ENCODE measurements at places on chromosomes 11 and 22.

DNA sequence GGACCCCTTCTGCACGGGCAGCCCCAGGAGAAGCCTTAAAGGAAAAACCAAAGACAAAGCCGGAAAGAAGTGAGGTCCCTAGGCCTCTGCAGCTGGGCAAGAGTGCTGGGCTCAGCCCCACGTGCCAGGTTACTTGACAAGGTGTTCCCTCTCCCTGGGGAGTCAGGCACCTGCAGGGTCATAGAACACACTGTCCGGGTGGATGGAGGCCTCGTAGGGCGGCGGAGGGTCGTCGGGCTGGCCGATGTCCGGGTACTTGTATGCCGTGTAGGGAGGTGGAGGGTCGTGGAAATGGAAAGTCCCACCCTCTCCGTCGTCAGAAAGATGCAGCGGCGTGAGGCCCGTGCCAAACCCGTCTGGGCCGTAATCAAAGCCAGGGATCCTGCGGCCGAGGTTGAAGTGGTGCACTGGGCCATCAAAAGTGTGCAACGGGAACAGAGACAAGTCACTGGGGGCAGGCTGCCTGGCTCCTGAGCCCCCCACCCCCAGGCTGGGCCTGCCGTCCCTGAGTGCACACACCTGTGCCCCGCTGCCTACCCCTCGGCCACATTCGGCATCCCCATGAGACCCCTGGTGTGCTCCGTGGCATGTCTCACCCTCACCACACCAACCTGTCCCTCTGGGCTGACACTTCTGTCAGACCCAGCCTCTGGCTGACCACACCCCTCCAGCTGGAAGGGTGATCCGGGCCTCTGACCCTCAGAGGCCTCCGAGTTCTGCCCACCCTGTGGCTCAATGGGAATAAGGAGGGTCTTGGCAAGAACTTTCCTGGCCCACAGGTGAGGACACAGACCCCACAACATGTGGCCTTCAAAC is 81.1 kb downstream of the DGCR2 start:
- no peak for DNase-seq

- no peak for DNase-seq
Observed at GRCh38 chr22:43234264-43234988, 47.5 kb upstream of the TTLL12 start.

GRCh38 chr11:22742157-22742613 is 75.8 kb downstream of the GAS2 start:
- no peak for DNase-seq

DNA sequence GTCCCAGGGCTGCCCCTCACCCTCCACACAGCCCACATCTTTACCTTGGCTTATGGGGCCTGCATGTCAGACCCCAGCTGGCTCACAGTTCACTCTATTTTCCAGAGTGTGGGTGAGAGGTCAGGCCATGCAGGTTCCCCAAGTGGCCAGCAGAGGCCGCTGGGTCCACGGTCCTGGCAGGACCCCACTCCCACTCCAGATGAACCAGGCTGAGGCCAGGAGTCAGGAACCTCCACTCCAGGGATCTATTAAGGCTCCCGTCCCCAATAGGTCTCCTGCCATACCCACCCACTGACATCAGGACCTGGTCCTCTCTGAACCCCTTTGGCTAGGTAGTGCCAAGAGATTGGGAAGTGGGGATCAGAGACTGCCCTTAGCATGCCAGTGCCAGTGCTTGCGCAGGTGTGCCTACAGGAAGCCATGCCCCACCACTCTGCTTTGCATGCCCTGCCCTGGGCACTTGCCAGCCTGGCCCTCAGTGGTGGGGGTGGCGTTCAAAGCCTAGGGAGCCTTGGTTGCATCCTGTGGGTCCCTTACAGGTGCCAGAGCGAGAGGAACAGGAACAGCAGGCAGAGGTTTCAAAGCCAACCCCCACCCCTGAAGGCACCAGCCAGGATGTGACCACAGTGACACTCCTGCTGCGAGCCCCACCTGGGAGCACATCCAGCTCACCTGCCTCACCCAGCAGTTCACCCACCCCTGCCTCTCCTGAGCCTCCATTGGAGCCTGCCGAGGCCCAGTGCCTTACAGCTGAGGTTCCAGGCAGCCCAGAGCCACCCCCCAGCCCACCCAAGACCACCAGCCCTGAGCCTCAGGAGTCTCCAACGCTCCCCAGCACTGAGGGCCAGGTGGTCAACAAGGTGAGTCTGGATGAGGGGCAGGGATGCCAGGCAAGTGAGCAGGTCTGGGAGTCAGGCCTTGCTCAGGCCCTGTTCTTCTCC is 8.3 kb downstream of the SMTN start:
- no peak for DNase-seq

- DNase-seq: no peak
Observed at GRCh38 chr11:113528982-113529381, 53.8 kb upstream of the DRD2 start.

DNA sequence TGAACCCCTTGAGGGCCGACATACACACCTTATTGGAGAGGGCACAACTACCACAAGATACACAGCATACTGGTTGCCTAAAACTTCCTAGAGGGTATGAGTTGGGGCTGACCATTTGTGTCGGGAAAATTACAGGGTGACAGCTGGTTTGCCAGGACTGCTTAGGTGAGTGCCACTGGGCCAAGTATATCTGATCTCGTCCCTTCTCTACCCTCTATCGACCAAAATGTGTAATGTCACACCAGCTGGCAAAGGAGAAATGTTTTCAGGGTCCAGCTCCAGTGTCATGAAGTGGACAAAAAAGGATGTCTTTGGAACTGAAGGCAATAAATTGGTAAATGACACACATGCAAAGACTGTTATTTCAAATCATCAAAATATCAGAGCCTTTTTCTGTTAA is 126.1 kb downstream of the PGR start:
- no peak for DNase-seq

DNA sequence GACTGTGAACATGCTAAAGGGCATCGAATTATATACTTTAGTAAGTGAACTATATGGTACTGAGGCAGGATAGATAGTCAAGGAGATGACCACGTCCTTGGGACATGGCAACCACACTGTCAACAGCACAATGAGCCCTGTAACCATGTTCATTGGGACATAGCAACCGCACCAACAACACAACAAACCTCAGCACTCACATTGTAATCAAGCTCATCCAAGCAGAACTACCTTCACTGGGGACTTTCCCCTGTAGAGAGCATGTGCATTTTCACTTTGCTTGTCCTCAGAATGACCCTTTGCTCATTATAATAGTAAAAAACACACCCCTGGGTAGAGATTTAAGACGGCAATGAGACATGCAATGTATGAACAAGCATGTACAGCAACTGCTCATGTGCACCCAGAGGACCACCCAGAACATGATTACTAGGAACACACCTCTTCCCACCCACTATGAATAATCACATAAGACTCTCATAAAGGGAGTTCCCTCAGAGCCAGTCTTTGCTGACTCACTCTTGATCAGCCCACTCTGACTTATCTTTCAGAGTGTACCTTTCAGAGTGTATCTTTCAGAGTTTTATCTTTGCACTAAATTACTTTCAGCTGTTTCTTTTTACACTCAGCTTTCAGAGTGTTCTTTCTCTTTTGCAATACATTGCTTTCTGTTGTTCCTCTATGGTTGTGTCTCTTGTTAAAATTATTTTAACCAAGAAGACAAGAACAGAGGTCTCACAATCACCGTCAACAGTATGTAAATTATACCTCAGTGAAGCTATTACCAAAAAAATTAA is 4.1 kb upstream of the PLAAT2 start:
- peak; percentile 24 for DNase-seq

GRCh38 chr22:24145446-24146193 is 35.7 kb upstream of the SUSD2 start:
- DNase-seq: no peak

DNA sequence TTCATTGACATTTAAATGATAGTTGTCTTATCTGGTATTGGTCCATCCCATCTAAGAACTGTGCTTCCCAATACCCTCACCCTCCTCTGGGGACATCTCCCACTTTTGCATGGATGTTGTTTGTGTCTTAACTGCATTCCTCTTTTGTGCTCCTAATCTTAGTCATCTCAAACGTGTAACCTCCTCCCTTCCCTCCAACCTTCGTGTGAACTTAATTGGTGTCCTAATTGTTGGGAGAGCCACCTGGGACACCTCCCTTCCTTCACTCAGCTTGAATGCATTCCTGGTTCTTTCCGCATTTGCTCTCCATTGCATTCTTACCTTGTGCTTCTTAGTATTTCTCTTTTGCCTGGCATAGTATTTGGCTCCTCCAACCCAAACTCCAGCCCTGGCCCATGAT is 9.8 kb upstream of the ELMOD1 start:
- DNase-seq: no peak

- DNase-seq: no peak
Observed at GRCh38 chr11:95792700-95793099, 2.4 kb downstream of the CEP57 start.

DNA sequence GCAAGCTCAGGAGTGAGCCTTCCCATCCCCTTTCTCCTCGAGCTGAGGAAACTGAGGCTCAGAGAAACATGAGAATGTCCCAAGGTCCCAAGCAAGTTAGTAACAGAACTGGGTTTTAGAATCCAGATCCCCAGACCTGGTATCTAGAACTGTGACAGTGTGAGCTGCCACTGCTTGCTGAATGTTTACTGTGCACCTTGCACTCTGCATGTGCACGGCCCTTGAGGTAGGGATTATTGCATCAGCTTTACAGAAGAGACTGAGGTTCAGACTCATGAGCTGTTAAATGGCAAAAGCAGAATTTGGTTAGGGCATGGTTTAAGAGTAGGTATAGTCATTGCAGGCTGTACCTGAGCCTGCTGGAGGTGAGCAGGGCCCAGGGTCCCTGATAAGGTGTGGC is 3.8 kb upstream of the MPPED1 start:
- DNase-seq: no peak

GRCh38 chr22:44473580-44473979 is 24.5 kb downstream of the RTL6 start:
- DNase-seq: no peak

DNA sequence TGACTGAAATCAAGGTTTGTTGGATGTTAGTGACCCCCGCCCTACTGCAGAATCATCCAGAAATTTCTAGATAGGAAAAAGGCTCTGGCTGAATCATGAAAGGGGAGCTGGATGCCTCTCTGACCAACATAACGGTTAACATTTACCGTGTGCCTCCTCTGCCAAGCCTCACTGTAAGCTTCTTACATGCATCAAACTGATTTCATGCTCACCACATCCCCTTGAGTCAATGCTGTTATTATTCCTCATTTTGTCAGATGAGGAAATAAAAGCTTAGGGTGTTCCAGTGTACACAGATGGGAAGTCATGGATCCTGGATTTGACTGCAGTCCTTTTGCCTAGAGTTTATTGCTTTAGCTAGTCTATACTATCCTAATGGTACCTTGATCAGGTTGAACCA is 5.9 kb upstream of the HMOX1 start:
- DNase-seq: no peak

GRCh38 chr11:16997624-16998023 is 16.6 kb downstream of the PLEKHA7 start:
- no peak for DNase-seq

- no peak for DNase-seq
Observed at GRCh38 chr22:33573479-33573878, 346.8 kb downstream of the LARGE1 start.

DNA sequence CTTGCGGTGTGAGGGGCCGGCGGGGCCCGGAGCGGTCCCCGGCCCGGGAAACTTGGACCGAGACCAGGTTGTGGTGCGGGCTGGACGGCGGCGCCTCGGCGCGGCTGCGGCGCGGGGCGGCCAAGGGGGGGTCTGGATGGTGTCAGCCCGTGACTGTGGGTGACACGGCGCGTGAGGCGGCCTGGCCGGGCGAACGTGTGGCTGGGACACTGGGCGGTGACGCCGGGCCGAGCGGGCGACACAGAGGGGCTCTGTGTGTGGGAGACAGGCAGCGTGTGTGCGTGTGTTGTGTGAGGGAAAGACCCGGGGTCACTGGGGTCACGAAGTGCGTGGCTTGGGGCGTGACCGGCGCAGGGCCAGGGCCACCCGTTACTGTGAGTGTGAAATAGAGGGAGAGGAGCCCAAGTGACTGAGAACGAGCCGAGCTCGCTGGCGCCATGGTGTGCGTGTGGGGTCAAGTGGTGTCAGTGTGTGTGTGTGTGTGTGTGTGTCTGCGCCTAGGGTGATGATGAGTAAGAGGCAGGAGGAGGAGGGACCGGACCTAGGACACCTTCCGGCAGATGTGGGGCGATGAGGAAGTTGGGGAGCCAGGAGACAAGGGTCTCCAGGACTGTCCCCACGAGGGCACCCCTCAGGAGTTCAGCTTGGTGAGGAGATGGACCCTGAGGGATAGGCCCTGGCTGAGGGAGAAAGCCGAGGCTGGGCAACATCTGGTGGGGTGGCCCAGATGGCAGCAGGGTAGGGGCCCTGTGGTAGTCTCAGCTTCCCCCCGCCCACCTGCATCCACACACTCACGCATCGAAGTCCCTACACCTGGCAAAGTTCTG is 817 bp downstream of the RELT start:
- no peak for DNase-seq

DNA sequence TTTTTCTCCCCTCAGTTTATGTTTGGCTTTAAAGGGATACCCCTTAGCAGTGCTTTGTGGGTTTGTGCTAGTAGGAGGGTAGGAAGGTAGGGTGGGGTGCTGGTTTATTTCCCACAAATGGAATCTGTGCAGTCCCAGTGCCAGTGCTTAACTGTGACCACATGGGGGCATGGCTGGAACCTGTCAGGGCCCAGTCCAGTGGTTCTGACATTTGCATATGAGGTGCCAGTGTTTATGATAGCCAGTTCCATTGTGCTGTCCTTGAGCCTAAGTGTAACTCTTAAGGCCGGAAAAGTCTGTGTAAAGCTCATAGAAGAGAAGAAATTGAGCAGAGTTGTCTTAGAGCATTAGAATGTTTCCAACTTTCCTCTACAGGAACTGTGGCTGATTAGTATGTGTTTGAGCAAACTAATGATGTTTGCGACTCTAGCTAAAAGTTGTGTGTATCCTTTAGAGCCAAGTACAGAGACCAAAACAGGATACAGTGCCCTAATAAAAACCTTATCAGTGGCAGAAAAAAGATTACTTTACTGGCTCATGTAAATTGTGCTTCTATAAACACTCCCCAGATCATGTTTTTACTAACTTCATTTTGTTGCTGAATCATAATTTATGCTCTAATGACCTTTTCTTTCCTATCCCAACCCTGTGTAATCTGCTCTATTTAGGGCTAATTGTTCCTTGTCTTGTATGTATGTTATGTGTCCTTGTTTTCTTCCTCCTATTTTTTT is 38.1 kb downstream of the DIXDC1 start:
- DNase-seq: no peak

GRCh38 chr22:18110954-18111758 is 547 bp downstream of the TUBA8 start:
- DNase-seq: no peak

DNA sequence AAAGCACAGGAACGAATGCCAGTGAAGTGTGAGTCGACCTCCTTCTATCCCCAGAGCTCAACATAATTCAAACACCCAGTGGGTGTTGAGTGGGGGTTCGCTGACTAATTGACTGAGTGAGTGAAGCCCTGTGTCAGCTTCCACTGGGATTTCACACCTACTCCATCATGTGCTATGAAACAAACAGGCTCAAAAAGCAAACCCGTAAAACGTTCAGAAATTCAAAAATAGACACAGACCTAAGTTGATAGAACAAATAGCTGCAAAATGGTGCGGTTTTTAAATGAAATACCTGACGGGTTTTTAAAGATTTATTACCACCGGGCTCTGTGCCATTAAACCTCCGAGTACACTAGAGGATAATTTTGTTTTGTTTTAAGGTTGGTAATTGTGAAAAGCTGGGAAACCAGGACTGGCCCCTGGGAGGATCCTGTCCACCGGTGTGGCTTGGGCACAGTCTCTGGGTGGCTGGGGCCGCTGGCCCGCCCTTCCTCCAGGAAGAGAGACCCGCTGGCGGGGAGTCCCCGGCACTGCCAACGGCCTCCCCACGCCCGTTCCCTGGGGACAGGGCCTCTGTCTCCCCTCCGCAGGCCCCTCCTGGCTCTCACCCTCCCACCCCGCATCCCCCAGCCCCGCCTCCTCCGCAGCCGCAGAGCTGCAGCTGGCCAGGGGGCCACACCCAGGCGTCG is 13.6 kb downstream of the KCNJ5 start:
- DNase-seq: peak; percentile 14

All from prostate gland (tissue), 2 donors.